ENCODE measurements at places on chromosomes 7 and 10. TPM values are rescaled to one million over a fixed set of nuclear protein-coding genes. Genes with fewer than 3 reads are reported as not detected.

GRCh38 chr10:103696094-103696410 is 159.3 kb downstream of the SH3PXD2A start:
- DNase-seq = no peak

GRCh38 chr10:84415539-84416244 is 87.3 kb downstream of the CCSER2 start:
- DNase-seq = no peak

DNA sequence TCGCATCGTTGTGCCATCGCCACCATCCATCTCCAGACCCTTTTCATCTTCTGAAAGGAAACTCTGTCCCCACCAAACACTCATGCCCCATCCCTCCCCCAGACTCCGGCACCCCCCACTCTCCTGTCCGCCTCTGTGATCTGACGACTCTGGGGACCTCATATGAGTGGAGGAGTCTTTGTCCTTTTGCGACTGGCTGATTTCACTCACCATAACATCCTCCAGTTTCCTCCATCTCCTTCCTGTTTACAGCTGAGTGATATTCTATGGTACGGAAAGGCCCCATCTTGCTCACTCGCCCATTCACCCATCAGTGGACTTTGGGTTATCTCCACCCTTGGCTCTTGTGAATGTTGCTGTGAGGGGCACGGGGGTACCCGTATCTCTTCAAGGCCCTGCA is 11.8 kb upstream of the INSIG1 start:
- DNase-seq = no peak

DNA sequence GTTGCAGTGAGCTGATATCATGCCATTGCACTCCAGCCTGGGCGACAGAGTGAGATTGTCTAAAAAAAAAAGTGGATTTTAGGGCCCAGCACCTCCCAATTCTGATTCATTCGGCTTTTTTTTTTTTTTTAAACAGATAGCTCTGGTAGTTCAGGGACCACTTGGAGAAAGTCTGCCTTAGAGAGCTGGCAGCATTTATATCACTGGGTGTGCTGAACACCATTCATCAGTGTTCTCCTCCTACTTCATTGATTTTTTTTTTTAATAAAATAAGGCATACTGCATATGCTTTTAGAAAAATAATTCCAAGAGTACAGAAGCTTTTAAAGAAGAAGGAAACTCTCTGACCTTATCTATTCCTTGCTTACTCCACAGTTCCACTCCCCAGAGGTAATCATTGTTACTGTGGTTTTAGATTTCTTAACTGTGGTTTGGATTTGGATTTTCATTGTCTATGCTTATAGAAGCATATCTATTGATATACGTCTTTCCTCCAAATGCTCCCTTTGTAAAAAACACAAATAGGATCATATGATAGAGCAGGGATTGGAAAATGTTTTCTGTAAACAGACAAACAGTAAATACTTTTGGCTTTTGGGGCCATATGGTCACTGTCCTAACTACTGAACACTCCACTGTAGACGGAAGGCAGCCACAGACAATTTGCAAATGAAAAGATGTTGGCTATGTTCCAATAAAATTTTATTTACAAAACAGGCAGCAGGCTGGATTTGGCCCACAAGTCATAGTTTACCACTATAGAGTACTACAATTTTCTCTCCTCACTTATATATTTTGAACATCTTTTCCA is 21.1 kb upstream of the SAR1A start:
- no peak for DNase-seq

DNA sequence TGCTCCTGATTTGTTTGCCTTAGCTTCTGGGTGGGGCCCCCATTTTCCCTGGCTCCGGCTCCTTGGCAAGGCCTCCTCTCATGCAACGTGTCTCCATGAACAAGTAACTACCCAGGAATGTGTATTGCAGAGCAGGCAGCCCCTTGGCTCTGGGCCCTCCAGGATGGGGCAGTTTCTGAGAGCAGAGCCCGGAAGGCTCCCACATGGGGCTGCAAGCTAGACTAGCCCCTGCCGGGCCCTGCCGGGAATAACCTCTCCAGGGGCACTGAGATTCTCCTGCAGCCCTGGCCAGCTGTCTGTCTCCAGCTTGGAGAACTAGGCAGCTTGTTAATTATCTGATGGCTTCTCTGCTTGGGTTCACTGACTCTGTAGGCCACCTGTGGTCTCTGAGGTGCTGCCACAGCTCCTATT is 184.0 kb upstream of the INHBA start:
- no peak for DNase-seq

GRCh38 chr7:98459529-98459928 is 58.6 kb upstream of the BAIAP2L1 start:
- no peak for DNase-seq

DNA sequence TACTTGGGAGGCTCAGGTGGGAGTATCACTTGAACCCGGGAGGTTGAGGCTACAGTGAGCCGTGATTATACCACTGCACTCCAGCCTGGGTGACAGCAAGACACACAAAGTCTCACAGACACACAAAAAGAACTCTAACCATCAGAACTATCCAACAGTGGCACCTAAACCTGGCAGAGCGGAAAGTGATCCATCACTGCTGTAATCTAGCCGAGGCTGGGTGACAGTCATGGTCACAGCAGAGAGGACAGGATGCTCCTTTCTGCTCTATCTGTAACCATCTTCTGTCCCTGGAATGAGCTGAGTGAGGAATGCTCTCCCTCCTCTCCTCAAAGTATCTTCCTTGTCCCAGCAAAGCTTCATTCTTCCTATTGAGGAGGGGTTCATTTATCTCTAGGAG is 656.6 kb downstream of the LRMDA start:
- DNase-seq = no peak

- DNase-seq = no peak
Observed at GRCh38 chr10:102453502-102453901, 2.2 kb upstream of the C10orf95 start.

GRCh38 chr10:21985541-21985940 is 18.0 kb downstream of the DNAJC1 start:
- no peak for DNase-seq

- DNase-seq = no peak
Observed at GRCh38 chr7:50068850-50069551, 24.0 kb downstream of the ZPBP start.

- no peak for DNase-seq
Observed at GRCh38 chr7:138483531-138483930, 23.5 kb downstream of the TRIM24 start.

- DNase-seq = no peak
Observed at GRCh38 chr10:98577168-98577567, 130.4 kb upstream of the HPS1 start.

- DNase-seq = no peak
Observed at GRCh38 chr10:1291178-1292090, 235.2 kb downstream of the WDR37 start.

- DNase-seq = no peak
Observed at GRCh38 chr7:145143685-145144084, 307.8 kb upstream of the TPK1 start.

- no peak for DNase-seq
Observed at GRCh38 chr10:26269754-26270153, 53.2 kb downstream of the GAD2 start.

DNA sequence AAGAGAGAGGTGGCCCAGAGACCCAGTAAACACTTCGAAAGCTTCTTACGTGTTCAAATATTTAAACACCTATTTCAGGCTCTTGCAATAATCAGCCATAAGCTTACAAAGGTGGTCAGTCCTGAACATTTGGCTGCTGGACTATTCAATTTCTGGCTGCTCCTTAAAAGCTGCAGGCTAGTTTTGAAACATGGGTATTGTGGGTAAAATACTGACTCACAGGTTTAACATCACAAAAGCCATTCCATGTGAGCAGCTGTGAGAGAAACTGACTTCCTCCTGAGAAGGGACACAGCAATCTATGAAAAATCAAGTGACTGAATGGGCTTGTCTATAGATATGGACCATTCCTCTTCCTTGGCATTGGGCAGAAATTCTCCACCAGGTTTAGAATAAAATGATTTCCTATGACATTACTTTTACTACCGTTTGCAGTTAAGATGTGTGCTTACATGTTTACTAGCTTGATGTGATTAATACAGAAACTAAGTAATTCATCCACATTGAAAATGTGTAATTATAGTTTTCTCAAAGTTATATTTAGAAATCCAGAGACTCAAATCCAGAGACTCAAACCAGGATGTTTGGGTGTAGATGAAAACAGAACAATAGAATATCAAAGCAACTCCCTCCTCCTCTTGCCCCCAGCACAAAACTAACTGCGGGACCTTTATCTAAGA is 252.3 kb downstream of the GATA3 start:
- no peak for DNase-seq

GRCh38 chr7:27106181-27106900 is 3.9 kb upstream of the HOXA2 start:
- DNase-seq = no peak

DNA sequence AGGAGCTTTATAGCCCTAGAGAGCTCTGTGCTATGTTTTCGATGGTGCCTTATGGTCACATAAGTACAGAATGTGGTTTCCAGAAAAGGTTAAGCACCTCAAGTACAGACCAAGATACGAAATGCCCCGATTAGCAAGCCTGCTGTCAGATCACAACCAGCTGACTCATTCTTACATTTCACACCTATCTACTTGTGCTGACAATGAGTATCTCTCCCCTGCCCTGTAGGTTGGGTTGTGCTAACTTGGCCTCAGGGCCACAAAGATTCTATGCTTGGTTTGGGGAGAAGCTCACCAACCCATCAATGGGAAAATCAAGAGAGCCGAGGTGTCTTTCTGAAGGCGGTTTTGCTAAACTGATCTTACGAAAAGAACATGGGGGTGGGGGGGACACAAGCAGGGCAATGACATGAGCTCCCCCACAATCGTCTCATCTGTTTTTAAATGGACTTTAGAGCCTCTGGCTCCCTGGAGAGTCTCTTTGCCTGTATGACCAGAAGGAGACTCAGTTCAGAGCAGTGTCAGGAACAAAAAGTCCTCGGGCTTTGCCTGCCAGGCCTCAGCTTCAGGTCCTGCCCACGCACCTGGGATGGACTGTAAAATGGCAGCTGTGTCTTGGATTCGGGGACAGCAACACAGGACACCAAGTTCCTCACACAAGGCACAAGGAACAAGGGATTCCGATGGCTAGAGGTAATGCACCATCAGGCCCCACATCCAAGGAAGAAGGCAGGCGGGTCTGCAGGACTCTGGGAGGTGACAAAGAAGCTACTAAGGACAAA is 55.1 kb downstream of the FAM53B start:
- DNase-seq = no peak

DNA sequence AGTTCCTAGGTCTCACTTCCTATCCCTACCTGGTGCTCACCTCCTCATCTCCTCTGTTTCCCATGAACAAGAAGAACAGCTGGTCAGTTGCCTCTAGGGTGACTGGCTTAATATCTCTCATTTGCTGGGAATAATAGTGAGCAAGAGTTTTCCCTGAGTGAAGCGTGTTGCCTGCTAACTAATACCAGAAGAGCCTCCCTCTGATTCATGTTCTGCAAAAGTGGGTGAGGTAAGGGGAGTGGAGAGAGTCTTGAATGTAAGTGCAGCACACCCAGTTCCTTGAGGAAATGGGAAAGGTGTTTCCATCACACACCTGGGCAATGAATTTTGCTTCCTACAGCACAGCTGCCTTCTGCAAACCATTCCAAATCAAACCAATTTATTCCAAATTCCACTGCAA is 29.6 kb downstream of the FZD1 start:
- no peak for DNase-seq

GRCh38 chr10:97760461-97761257 is 11.1 kb downstream of the SFRP5 start:
- DNase-seq = no peak

GRCh38 chr10:35933940-35934641 is 292.0 kb upstream of the FZD8 start:
- no peak for DNase-seq

DNA sequence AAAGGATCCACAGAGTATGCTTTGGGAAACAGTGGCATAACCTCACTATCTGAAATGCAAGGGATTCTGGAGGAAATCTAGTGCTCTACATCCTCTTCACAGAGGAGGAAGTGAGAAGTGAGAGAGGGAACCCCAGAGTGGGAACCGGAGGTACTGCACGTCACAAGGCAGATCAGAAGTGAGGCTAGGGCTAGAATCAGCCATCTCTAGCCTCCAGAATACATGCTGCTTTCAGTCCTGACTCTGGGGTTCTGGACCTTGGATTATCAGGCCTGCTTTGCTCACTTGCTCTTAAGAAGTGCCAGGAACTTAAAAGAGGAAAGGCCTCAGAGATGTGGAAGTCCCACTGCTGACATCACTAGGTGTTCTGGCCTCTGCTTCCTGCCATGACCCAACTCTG is 25.7 kb downstream of the ZNF503 start:
- no peak for DNase-seq

DNA sequence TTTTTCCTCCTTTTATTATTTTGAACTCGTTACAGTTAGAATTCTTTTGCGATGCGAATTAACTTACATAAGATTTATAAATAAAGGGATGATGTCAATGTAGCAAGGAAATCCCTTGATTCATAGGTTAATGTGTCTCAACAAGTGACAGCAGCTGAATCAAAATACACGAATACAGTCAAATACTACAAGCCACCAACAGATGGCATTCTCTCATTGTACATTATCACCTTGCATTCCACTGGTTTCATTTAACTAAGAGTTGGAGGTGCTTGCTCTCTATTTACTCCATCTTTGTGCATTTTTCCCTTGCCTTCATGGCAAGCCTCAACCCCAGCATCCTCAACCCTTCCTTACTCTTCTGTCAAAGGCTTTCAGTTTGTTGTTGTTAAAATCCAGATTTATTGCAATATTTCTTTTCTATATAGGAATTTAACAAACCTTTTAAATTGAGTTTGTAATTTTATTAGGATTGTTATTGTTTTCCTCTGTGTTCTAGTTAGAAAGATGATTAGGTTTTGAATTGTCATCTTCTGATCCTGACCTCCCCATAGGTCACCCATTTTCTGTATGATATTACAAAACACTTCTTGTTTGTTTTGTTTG is 78.3 kb downstream of the SLC25A40 start:
- no peak for DNase-seq

GRCh38 chr10:62456611-62457101 is 82.5 kb downstream of the ZNF365 start:
- no peak for DNase-seq

Gene THSD7A
- total RNA-seq = 4.1 TPM

Gene TMEM130
- 0.19 TPM for total RNA-seq

Gene ZPBP
- total RNA-seq = not detected

Gene DENND11
- 14.8 TPM for total RNA-seq
